ENCODE measurements at places on chromosomes 4 and X. TPM values are rescaled to one million over a fixed set of nuclear protein-coding genes. Genes with fewer than 3 reads are reported as not detected.

DNA sequence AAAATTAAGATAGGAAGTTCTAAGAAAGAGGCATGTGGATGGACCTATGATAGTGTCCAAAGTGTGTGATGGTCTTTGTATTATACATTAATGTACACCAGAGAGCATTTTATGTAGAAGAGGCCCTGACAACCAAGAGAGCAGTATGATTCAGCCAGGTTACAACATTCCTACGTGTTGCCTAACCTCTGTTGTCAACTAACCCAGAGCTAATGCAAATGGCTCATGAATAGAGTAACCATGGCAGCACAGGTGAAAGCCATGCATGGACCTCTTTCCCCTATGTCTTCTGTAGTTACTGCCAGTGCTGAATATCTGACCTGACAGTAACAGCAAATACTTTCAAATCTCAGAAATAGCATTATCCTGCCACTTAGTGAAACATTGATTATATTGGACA is 255.6 kb downstream of the NDST4 start:
- H3K36me3 ChIP-seq = no peaks in the 10 kb centered on the region
- no peak for DNase-seq
- no peak overlapping the region for H3K4me3 ChIP-seq
- H3K4me1 ChIP-seq = no peaks in the 10 kb centered on the region
- H3K27ac ChIP-seq = no peak overlapping the region
- no peaks in the 10 kb centered on the region for H3K27me3 ChIP-seq

- H3K4me1 ChIP-seq = no peaks in the 10 kb centered on the region
- no peaks in the 10 kb centered on the region for H3K36me3 ChIP-seq
- no peak overlapping the region for H3K4me3 ChIP-seq
- no peak for DNase-seq
- H3K27ac ChIP-seq = no peak overlapping the region
- H3K27me3 ChIP-seq = no peaks in the 10 kb centered on the region
Observed at GRCh38 chr4:54199919-54200318, 29.2 kb upstream of the PDGFRA start.

DNA sequence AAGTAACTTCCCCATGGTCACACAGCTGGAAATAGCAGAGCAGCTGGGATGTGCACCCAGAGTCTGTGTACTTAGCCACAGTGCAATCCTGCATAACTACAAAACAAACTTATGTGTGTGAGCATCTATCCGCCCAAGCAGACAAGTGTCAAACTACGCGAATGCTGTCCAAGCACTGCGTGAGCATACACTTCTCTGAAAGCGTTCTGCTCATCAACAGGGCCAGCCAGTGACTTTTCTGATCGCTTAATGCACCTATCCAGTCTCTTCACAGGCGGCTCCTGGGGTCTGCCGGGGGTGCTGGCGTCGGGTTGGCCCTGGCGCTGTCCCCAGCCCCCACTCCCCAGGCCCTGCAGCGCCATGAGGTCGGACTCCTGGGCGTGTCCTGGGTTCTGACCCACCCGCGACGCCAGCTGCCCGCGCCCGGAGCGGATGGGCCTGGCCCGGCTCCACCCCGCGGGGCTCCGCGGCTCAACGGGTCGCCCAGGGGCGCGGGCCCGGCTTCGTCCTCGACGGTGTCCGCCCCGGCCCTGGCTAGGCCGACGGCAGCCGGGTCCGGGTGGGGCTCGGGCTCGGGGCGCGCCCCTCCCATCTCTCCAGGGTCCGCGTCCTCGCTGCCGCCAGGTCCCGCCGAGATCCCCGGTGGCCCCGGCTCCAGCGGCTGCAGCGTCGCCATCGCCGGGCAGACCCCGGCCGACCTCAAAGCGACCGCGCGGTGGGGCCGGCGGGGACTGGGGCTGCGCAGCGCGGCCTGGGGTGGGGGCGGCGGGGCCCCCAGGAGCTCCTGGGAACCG is 1.3 kb upstream of the ZNF141 start:
- H3K36me3 ChIP-seq = peaks cover 49% of the 10 kb centered on the region
- no peak for DNase-seq
- H3K4me3 ChIP-seq = peak overlapping the region; percentile 100
- H3K27me3 ChIP-seq = no peaks in the 10 kb centered on the region
- H3K4me1 ChIP-seq = peaks cover 18% of the 10 kb centered on the region
- no peak overlapping the region for H3K27ac ChIP-seq

KLHL8 gene
- 9.7 TPM for total RNA-seq

FMR1NB gene
- total RNA-seq = not detected

Data from activated T-cell treated with anti-CD3 and anti-CD28 coated beads, Interleukin-2, amount 50 U/mL, for 72 hours (primary cell).